CD4-positive, alpha-beta T cell treated with Interleukin-6 for 4 hours (primary cell): ENCODE measurements at places on chromosomes 6 and 20.

- DNase-seq: no peak
These were observed 229.5 kb downstream of the SMOC2 start for GRCh38 chr6:168670401-168670985.

GRCh38 chr6:41922154-41922553 lies 855 bp downstream of the BYSL start:
- no peak for DNase-seq

GRCh38 chr6:23875006-23875405 lies 251.0 kb upstream of the NRSN1 start:
- DNase-seq: no peak

- no peak for DNase-seq
These were observed 459.5 kb downstream of the DHX35 start for GRCh38 chr20:39421571-39422105.

DNA sequence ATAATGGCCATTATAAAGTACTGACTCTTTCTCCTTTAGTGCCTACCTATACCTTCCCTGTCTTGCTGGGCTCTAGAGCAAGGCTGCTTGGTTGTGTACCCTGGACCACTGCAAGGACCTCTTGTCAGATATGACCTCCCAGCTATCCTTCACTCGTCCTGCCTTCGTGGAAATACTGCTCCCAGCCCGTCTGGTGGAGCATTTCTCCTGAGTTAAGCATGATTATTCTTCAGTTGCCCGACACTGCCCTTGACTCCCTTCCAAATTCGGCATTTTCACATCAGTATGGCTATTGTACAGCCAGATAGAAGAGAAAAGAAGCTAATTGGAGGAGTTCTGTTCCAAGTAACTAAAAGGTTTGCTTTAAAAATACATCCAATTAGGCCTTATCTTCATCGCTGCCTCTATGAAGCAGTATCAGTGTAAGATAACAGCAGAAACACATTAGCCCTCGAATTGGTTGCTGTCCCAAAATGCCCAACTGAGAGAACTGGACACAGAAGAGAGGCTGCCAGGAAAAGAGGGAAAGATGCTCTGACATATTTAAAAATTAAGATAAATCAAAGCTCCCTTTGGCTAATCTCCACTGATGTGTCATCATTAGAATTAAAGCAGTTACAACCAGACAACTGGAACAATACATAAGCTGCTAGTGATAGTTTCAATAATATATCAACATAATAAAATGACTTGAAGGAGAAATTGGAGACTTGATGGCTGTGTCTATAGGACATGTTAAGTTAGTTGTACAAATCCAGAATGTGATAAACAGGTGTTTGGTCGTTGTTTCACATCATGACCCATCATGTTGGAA lies 54.4 kb downstream of the OPRM1 start:
- DNase-seq: no peak

DNA sequence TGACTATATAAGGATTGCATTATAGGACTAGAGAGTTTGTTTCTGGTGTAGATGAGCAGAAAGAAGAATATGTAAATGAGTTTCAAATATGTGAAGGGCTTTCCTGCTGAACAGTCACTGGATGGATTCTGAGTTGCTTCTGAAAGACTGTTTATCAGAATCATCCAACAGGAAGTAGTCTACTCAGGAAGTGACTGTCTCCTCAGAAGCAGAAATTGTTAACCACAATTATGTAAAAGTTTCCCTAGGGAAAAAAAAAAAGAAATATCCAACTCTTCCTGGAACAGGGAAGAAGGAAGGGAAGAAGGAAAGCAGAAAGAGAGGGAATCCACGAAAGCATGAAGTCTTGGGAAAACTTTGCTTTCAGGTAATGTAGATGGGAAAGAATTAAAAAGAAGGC lies 138.9 kb downstream of the TENT5A start:
- DNase-seq: no peak

DNA sequence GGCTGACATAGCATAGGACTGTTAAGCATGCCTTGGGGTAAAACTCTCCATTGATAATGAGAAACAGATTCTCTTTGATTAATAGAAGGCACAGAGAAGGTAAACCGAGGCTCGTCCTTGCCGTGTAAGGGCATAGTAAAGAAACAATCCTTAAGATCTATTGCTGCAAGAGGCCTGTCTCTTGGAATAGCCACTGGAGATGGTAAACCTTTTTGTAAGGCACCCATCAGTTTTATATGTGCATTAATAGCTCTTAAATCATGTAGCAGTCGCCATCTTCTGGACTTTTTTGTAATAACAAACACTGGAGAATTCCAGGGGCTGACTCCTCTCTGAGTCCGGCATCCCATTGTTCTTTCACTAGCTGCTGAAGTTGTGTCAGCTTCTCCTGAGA lies 8.4 kb upstream of the ABHD12 start:
- peak; percentile 15 for DNase-seq

DNA sequence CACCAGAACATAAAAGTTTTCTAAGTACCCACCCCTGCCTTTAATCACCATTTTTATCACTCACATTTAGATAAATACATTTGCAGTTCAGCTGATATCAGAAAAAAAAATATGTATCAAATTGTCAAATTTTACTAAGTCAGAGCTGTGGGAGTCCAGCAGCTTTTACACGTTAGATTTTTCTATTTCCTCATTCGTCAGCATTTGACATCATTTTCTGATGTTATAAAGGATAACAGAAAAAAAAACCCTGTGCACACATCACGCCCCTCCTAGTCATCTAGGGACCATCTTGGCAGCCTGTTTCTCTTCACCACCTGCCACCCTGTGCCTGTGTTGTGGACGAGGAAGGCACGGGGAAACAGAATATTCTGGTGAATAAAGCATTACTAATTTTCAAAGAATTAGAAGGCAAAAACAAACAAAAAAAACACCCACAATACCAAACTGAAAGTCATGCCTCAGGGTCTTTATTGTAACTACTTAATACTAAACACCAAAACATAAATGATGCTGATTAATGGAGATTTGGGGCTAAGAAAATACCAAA lies 12.4 kb downstream of the B4GALT5 start:
- no peak for DNase-seq

GRCh38 chr20:23120261-23120660 lies 34.1 kb upstream of the CD93 start:
- no peak for DNase-seq

GRCh38 chr6:93243231-93243778 lies 176.1 kb downstream of the EPHA7 start:
- no peak for DNase-seq

- DNase-seq: peak; percentile 41
These were observed 53.9 kb downstream of the OTOR start for GRCh38 chr20:16801919-16802651.

DNA sequence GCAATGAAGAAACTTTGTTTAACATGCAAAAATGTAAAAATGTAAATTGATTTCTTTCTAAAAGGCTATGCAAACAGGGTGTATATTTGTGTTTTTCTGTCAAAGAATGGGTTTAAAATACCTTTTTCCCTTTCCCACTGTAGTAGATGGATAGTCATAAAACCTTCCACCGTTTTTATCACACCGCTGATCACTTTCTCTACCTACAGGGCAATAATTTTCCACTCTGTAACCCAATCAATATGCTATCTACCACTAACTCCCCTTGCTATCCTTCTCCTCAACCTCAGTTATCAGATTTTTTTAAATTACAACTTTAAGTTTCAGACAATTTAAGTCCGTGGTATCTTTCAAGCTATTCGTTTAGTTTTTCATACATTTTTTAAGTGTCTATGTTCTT lies 91.4 kb upstream of the ARID1B start:
- DNase-seq: no peak

- DNase-seq: no peak
These were observed 9.8 kb downstream of the OGFRL1 start for GRCh38 chr6:71298459-71298858.
